ENCODE measurements at places on chromosomes 5 and 9. TPM values are rescaled to one million over a fixed set of nuclear protein-coding genes. Genes with fewer than 3 reads are reported as not detected.

Gene RNF38
- polyA plus RNA-seq = 10.6 TPM

Gene HBEGF
- not detected for polyA plus RNA-seq

- DNase-seq = no peak
Measured at GRCh38 chr5:121182788-121183490, 668.7 kb upstream of the FTMT start.

DNA sequence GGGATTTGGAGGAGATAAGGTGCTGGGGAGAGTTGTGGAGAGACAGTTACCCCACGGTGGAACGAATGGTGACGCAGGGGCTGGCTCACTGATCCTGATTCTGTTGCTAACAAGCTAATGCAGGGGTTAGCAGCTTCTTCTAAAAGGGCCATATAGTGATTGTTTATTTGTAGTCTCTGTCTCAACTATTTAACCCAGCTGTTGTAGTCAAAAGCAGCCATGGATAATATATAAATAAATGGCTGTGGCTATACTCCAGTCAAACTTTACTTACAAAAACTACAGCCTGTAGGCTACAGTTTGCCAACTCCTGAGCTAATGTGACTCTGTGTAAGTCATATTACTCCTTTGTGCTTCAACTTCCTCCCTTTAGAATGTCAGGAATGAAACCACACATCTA is 21.8 kb downstream of the STOM start:
- no peak for DNase-seq

GRCh38 chr5:58751222-58751837 is 168.5 kb downstream of the RAB3C start:
- DNase-seq = no peak

DNA sequence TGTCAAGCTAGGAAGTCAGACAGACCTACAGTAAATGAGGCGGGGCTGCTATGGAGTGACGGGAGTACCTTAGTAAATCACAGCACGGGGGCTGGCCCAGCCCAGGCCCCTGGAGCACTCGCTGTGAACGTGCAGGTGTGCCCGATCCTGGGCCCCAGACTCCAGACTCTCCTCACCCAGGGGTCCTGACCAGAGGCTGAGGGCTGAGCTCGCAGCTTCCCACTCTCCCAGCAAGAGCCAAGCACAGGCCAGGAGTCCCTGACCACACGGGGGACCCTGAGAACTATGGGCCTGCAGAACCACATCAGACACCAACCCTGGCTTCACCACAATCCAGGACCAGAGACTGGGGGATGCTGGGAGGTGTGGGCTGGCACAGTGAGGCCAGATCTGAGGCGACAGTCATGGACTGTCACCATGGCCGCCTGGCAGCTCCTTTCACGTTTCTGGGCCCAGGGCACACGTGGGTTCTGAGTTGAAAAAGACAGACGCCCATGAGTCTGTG is 73.4 kb downstream of the ADAMTS2 start:
- peak; percentile 32 for DNase-seq

Gene GAS1
- polyA plus RNA-seq = 0.08 TPM

DNA sequence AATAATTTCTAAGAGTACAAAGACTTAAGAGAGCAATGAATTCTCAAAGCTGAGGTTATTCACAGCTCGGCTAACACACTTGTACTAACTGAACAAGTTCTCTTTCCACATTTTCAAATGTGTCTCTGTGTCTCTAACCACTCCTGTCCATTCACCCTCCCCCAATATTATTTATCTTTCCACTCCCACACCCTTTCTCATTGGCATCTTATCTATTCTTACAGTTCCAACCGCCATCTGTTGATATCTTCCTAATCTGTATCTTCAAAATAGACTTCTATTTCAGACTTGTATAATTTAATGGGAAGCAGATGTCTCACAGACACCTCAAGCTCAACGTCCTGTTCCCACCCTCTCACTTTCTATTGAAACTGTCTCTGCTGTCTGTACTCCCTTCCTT is 205.9 kb downstream of the ANXA1 start:
- DNase-seq = no peak

- peak; percentile 30 for DNase-seq
Measured at GRCh38 chr5:172274951-172275753, 8.4 kb downstream of the UBTD2 start.

DNA sequence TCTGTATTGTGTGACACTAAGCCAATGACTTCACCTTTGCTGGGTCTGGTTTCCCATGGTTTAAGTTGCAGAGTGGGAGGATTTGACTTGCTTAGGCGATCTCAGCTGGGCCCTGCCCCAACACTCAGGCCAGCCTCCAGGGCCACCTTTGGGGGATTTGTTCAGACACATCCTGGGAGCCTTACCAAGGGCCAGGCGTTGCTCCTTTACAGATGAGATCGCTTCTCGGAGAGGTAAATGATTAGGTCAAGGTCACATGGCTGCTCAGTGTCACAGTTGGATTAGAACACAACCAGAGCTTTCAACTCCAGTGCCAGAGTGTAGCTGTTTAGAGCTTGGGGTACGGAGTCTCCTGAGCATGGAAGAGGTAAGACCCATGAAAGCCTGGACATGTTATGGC is 57.5 kb downstream of the COL27A1 start:
- no peak for DNase-seq

DNA sequence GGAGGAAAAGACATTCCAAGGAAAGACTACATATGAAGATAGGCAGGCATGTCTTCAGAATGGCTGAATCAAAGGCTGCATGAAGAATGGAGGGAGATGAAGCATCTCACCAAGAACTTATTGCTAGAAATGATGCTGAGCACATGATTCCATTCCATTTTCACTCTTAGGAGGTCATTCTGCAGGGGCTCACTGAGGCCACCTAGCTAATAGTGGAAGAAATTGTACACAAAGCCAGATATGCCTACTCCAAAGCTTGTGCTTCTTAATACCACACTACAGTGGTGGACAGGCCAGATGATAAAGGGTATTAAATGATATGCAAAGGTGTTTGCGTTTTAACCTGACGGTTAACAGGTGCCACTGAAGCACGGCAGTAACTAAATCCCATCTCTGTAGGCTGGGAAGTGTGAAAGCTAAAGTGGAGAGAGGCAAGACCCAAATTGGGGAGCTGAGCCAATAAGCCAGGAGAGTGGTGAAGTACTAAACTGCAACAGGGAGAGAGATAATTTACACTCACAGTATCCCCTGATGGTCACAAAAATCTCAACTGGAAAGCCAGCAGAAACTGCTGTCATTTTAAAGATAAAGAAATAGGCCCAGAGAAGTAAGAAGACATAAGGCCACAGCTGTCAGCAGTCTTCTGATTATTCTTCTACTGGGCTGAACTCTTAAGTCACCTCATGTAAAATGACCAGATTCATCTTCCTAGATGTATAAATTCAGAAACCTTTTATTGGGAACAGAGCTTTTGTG is 14.6 kb downstream of the NDUFA8 start:
- no peak for DNase-seq

Gene PCDHGA6
- not detected for polyA plus RNA-seq

DNA sequence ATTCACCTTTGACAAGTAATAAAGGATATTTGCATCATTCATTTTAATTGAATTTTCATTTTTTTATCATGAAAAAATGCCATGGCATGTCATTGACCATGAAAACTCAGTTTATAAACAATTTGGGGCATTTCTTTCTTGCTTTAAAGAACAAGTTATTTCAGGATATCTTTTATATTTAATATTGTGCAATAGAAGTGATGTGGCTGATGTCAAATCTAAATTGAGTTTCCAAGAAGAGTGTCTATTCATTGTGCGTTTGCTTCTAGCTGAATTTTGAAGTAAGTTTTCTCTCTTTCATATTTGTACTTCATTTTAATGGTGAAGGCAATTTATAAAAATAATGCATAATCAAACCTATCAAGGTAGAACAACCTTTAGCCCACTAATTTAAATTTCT is 30.5 kb downstream of the MACIR start:
- no peak for DNase-seq

- no peak for DNase-seq
Measured at GRCh38 chr5:141234109-141234667, 11.0 kb upstream of the PCDHB15 start.
